ENCODE measurements at places on chromosomes 4 and X.

GRCh38 chr4:47612116-47613023 is 127.3 kb downstream of the ATP10D start:
- DNase-seq, result no peak

DNA sequence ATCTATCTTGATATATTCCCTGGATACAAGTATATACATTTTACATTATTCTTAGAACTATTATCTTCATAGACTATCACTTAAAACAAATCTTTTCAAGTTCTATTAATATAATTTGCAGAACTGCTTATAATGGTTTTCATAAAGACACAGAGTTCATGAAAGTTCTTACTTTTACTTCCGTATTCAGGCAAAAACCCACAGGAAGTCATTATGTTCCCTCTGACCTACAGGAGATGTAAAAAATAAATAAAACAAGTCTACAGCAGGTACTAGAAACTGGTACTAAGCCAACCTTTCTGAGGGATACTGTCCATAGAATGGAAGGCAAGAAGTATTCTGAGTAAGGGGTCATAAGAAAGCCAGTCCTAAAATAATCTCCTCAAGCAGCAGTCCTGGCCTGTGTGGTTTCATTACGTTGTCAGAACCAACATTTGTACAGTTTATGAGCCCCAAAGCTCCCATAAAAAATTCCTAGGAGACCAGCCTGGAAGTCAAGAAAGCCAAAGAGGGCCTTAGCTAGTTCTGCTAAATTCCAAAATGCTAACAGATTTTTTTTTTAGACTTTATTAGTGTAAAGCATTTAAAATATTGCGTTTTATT is 68.6 kb downstream of the CAMK2D start:
- DNase-seq, result no peak

- DNase-seq, result no peak
Measured at GRCh38 chrX:68832101-68832416, 3.2 kb downstream of the EFNB1 start.

DNA sequence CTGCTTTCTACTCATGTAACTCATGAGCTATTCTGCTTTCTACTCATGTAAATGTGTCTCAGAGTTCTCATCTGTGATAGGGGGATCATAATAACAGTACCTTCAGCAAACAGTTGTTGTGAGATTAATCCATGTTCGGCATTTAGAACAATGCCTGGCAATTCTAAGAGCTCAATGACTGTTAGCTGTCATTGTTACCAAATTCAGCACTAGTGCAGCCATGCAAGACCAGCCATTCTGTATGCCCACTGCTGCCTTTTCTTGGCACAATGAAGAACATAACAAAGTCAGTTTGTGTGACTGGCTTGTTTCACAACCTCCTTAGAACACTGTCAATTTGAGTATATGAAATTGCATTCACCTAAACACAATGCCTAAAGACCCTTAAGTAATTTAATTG is 163.2 kb downstream of the ANK2 start:
- DNase-seq, result no peak

- DNase-seq, result no peak
Measured at GRCh38 chr4:165583341-165583740, 204.5 kb downstream of the CPE start.

- DNase-seq, result no peak
Measured at GRCh38 chr4:8472689-8473197, 32.2 kb downstream of the TRMT44 start.

DNA sequence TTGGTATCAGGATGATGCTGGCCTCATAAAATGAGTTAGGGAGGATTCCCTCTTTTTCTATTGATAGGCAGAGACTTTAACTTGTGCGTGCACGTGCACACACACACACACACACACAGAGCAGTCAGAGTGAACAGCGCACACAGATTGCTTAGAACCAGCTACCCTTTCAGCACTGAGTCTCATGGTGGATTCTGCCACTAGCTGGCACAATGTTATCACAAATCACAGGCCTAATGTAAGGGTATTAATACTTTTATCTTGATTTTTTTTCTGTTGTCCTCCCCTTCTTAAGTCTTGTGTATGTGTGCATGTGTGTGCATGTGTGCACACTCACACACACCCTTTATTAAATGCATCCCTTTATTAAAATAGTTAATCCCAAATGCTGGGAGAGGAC is 53.2 kb downstream of the HADH start:
- no peak for DNase-seq

- no peak for DNase-seq
Measured at GRCh38 chr4:15078682-15079642, 76.7 kb downstream of the CPEB2 start.

- DNase-seq, result no peak
Measured at GRCh38 chr4:102825261-102826091, 1.9 kb downstream of the UBE2D3 start.

DNA sequence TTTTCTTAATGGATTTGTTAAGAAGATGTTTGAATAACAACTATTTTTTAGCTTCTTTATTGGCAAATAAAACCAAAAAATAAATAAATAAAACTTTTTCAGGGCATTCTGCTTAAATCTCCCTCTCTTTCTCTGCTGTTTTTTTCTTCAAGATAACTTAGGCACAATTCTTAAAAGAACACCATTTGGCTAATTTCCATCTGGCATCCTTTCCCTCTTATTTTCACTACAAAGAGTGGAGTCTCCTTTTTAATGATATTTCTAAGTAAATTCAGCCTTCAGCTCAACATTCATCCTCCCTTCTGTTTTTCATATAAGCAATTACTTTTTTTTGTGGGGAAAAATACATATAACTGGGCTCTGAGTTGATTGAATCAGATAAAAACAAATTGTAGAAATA is 88.1 kb downstream of the PCDH7 start:
- no peak for DNase-seq

GRCh38 chr4:21680326-21680898 is 268.2 kb downstream of the KCNIP4 start:
- DNase-seq, result no peak

DNA sequence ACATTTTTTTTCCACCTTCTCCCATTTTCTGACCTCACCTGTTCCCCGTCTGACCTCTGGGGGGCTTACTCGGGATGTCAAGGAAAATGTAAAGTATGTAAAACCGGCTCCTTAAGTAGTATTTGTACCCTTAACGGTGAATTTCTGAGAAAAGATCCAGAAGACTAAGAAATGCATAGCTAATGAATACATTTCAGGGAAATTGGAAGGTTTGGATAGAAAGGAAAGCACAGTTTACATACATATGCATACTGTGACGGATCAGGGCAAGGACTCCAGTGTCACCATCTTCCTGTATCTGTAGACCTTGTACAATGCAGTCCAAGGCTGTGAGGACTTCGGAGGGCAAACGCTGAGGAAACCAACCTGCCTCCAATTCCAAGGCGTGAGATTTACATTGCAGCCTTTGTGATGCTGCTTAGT is 2185.9 kb upstream of the TENM3 start:
- no peak for DNase-seq

DNA sequence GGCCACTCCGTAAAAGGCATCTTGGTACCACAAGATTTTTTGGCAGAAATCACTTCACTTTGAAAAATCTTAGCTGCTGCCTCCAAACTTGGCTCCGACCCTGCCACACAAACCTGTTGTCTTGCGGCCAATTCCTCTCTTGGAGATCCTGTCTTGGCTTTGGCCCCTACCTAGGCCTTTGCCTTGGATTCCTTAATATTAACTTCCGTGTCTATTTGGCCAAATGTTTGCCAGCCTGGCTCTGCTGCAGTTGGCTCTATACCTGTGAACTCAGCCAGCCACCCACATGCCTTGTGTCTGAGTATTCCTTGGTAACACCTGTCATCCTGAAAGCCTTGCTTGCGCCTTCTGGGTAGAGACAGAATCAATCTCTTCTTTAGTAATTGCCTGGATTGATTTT is 12.5 kb downstream of the GRXCR1 start:
- no peak for DNase-seq

DNA sequence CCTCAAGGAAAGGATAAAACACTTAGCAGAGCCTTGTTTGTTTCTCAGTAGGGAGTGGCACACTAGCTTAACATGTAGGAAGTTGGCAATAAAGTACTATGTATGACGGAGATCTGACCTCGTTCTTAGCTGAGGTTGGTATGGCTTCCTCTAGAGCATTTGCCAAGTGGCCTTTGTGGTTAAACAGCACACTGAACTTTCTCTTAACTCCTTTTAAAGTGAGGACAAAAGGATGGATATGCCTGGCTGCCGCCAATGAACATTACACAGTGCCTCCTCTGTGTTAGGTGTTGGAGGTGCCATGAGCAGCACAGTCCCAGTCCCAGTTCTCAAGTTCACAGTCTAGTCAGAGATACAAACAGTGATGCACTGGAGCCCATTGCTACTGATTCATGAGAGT is 54.4 kb downstream of the VGLL1 start:
- no peak for DNase-seq

- DNase-seq, result no peak
Measured at GRCh38 chrX:106247162-106247561, 79.1 kb downstream of the PWWP3B start.

DNA sequence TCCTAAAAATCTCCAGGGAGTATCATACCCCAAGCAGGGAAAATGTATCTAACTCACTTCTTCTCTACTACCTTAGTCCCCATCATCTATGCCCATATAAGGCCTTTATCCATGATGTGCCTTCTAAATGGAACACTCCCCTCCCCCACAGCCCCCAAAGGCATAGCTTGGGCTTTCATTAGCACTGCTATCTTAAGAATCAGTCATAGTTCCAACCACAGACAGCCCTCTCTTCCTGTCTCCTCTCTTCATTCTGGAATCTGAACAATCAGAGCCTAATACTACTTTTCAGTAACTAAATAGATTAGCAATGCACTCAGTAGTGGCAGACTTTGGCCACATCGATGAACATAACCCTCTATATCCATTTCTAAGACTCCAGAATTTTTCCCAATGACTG is 313.2 kb upstream of the DKK2 start:
- DNase-seq, result no peak

GRCh38 chrX:4754878-4755604 is 1041.6 kb upstream of the PRKX start:
- DNase-seq, result no peak

GRCh38 chr4:154999950-155000578 is 208.4 kb upstream of the NPY2R start:
- no peak for DNase-seq
